Trophoblast cell (in vitro differentiated cells and primary cell): ENCODE measurements at places on chromosomes 5 and 9.
A peak's percentile ranks its signal among the peaks of the same experiment; 100 is the strongest.

DNA sequence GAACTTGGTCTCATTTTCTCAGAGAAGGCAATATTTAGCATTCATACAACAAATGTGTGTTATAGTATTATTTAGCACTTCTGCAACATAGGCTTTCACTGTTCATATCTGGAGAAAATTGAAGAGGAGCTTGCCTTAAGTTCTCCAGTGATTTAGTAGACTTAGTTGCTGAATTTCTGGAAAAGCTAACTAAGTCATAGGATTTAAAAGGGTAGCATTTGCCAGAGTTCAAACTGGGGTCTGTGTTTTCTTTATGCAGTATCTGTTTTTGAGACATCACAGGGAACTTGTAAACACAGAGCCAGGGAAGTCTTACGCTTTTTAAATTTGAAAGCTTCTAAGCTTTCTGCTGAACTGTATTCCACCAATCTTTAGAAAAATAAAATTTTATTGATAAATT is 8.7 kb upstream of the PCSK5 start:
- no peak for DNase-seq

- peak; percentile 30 for DNase-seq
Observed at GRCh38 chr5:10675177-10675700, 85.8 kb downstream of the DAP start.

- peak; percentile 73 for DNase-seq
Observed at GRCh38 chr5:178793151-178793550, 62.7 kb upstream of the ZNF354A start.

GRCh38 chr5:126680191-126680817 is 79.6 kb downstream of the PHAX start:
- DNase-seq, result no peak

- peak; percentile 54 for DNase-seq
Observed at GRCh38 chr9:84296146-84296843, 44.3 kb downstream of the SLC28A3 start.

GRCh38 chr5:133323494-133324457 is 272.0 kb downstream of the HSPA4 start:
- DNase-seq, result no peak

GRCh38 chr5:130871346-130872086 is 293.5 kb downstream of the HINT1 start:
- DNase-seq, result peak; percentile 76

DNA sequence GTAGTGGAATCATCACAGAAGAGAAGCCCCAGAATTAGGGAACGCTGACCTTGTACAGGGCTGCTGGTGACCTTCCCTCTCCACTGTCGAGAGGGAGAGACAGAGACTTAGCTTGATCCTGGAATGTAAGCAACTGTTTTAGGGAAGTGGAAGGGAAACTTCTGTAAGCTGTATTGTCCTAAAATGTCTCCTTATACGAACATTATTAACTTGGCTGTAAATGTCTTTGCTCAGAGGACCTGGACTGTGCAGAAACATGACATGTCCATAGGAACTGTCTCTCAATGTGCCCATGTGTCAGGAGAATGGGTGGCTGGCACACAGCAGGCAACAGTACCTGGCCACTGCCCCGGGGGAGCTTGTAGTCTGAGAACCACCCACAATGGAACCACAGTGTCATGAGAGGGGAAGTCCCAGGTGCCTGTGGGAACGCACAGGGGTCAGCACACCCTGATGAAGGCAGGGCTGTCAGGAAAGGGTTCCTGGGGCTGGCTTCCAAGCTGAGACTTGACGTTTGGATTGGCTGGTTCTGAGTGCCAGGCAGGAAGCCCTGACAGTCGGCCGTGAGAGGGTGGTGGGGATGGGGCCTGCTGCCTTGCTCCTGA is 34.0 kb downstream of the DAP start:
- DNase-seq, result no peak

DNA sequence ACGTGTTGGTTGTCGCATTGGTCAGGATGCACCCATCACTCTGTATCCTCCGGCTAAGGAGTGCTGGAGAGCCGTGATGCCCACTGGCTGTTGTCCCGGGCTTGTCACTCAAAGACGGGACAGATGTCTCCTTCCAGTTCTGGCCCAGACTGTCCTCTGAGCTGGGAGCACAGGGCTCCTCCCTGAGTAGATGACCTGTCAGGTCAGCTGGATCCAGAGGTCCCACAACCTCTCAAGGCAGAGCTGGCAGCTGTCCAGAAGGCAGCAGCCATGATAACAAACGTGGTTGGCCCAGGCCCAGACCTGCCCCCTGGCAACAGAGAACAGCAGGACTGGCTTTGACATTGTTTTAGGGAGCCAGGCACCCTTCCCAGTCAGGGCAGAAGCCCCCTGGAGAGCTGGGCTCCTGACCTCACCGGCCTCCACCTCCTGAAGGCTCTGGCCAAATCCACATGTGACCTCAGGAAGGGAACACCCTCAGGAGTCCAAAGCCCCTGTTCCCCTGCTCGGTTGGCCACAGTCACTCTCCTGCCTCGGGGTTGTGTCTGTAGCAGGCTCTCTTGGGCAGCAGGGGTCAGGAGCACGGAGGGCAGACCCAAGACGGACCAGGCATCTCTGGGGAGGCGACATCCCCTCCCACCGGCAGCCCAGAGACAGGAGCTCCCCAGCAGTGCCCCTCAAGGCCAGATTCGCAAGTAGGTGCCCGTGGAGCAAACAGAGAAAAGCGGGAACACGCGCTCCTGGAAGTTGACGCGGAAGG is 10.3 kb downstream of the TRIM7 start:
- DNase-seq, result no peak

GRCh38 chr5:62707563-62707962 is 128.9 kb downstream of the LRRC70 start:
- DNase-seq, result no peak

DNA sequence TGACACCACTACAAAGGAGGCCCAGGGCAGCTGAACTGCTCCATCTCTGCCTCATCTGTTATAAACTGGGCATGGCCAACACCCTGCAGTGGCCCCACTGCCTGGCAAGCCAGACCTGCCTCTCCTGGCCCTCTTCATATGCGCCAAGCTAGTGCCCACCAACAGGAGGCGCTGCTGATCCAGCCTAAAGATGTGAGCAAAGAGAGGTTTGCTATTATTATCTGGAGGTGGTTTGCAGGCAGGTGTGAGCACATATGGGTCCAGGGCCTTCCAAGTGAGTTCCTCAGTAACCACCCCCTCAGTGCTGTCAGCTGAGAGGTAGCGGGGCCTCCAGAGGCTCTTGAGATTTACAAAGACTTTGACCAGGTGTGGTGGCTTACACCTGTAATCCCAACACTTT is 232.2 kb downstream of the SYK start:
- DNase-seq, result peak; percentile 71

GRCh38 chr5:17831279-17831678 is 197.0 kb downstream of the TAF11L14 start:
- DNase-seq, result peak; percentile 35

GRCh38 chr9:99735041-99735440 is 86.6 kb upstream of the NR4A3 start:
- no peak for DNase-seq

GRCh38 chr5:111144352-111144930 is 52.3 kb downstream of the WDR36 start:
- DNase-seq, result no peak

DNA sequence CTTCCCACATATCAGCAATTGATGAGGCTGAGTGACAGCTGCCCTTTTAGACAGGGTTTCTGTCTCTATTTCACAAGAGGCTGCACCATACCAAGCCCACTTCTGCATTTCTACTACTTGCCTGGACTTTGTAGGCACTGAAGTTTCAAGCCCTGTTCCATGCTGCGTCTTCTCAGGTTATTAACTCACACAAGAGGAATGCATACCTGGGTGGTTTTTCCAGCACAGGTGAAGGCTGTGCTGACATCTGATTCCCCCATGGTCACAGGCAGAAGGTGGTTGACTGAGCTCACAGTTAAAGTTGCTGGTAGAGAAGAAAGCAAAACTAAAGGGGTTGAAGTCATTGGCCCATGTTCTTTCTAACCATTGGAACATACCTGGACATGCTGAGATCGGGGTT is 86.6 kb downstream of the MAMDC2 start:
- DNase-seq, result peak; percentile 88

DNA sequence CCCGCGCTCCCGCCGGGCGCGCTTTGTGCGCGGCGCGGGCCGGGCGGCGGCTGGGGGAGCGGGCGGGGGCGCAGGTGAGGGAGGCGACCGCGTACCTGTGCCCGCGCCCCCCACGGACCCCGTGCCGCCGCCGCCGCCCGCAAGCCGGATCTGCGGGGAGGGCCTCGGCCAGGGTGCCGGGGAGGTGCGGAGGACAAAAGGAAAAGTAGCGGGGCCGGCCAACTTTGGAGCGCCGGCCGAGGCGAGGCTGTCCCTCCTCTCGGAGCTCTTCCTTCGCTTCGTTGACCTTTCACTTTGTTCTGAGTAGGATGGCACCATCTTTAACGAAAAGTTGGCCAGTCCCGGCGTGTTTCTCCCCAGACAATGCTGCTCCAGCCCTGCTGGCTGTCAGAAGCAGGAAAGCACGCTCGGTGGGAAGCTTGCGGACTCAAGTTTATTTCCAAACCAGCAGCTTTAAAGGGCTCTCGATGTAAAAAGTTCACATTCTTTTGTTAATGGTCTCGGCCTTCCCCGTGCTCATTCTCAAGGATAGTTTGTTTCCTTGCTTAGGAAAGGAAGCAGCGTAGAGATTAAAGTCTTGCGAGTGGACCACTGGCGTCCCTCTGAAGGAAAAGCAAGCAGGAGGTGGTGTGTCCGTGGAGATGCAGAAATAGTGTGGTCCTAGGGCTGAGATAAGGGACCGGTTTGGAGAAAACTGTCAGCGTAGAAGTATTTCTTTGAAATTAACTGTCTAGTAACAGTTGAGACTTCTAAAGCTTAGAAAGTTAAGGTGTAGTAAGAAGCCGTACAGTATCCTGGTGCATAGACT is 639 bp downstream of the EHMT1 start:
- peak; percentile 69 for DNase-seq

DNA sequence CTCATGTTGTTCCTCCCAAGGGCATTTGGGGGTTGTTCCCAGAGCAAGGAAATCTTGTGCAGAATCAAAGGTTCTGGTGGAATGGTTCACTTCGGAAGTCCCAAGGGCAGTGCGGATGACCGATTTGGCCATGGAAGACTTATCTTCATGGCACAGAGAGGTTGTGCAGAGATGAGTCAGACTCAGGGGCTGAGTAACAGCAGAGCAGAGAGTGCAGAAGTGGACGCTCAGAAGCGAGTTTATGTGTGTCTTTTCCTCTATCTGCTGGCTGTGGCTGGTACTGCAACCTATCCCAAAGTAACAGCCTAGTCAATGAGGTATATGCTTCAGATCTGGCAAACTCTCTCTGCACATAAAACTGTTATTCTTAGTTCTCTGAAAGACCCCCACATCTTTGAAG is 118.1 kb downstream of the DPYSL3 start:
- DNase-seq, result peak; percentile 74

DNA sequence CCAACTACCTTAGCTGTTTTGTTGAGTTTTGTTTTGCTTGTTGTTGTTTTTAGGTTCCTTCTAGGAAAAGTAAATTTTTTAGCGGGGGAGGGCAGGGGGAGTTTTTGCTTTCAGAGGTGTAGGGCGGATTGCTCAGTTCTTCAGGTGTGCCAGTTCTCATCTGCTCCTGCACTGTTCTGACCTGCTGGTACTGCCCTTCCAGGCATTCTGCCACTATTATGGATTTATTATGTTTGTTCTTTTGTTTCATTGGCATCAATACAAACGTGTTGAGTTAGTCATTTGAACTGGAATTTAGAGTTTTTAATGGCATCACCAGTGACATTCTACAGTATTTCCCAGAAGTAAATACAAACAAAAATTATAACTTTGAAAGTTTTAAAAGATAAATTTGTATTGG is 26.0 kb downstream of the ERCC6L2 start:
- DNase-seq, result no peak

GRCh38 chr5:112560371-112560770 is 141.3 kb upstream of the EPB41L4A start:
- DNase-seq, result no peak

GRCh38 chr9:126080641-126081040 is 246.0 kb upstream of the MVB12B start:
- DNase-seq, result no peak

DNA sequence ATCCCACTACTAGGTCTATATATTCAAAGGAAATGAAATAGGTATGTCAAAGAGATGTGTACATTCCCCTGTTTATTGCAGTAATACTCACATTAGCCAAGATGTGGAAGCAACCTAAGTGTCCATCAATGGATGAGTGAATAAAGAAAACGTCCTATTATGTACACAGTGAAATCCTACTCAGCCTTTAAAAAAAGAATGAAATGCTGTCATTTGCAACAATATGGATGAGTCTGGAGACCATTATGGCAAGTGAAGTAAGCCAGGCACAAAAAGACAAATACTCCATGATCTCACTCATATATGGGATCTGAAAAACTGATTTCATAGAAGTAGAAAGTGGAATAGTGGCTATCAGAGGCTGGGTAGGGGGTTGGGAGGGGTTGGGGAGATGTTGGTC is 909.1 kb upstream of the DMAC1 start:
- DNase-seq, result no peak

- no peak for DNase-seq
Observed at GRCh38 chr9:121259498-121259897, 8.5 kb upstream of the GSN start.

DNA sequence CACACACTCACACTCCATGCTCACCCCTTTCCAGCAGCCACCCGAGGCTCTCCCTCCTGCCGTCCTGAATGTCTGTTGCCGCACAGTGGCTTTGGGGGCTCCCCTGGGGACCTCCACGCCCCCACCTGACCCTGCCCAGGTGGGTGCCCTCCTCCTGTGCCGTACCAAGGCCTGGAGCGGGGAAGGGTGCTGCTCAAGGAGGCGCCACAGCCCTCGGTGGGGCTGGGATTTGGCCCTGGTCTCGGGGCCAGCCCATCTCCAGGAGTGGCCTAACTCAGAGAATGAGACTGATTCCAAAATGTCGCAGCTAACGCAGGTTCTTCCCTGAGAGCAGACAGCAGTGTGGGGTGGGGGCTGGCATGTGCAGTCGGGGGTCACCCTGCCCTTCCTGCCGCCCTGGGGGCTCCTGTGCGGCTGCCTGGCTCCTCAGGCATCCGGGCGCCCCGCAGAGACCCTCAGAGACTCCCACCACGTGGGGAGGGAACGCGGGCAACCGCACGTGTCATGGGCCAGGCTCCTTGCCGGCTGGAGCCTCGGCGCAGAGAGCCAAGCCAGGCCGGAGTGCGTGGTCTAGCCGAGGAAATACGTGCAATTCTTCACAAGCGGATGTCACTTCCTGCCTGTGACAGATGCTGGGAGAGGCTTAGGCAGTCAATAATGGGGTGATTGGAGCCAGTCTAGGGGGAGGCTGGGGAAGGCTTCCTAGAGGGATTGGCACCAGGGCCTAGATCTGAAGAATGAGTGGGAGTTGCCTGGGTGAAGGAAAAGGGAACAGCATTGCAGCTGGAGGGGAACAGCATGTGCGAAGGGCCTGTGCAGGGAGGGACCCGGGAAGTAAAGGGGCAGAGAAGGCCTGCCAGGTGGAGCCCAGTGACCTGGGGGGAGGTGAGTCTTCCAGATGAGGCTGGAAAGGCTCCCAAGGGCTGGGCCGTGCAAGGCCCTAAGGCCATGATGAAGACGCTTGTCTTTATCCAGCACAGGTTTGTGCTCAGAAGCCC is 44.1 kb downstream of the C9orf50 start:
- DNase-seq, result no peak
